ENCODE measurements at places on chromosomes 6 and 20.

DNA sequence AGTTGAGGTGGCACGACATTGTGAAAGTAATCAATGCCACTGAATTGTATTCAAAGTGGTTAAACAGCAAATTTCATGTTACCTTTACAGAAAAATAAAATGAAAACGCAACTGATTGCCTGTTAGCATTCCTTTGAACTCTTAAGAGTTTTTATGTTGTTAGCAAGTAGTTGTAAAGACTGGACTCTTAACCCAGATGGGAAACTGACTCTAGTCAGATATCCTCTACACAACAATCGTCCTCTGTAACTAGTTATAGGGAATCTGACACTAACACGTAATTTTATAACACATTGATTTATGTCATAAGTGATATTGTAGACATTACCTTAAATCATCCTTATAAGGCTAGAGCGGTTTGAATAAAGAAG is 3.0 kb upstream of the FBXO9 start:
- DNase-seq: no peak

DNA sequence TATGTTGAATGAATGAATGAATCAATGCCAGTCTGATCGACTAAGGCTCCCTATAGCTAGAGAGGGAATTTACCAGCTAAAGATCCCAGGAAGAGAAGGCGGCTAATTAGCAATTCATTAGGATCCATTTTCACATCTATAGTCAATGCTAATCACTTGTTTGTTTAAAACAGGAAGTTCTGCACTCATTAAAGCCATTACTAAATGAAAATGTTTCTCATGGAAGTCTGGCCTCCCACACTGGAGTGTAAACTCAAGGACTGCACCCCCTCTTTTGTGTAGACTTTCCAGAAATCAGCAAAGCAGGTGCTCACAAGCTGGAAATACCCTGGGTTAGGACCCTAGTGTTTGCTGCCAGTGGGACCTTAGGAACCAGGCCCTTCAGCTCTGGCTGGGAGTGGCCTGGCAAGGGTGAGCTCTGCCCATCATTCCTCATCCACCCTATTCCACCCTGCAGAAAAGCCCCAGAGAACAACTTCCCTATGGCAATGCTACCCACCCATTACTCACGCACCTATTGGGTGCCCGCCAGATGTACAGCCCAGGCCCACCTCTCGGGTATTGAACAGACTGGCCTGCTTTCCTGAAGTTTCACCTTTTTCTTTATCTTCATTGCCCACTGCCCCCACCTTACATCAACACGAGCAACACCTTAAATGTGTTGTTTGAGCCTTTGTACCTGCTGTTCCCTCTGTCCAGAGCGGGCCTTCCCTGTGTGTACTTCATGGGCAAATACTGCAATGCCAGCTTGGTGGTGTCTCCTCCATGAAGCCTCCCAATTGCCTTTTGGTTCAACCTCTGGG is 60.8 kb downstream of the TTI1 start:
- DNase-seq: no peak

DNA sequence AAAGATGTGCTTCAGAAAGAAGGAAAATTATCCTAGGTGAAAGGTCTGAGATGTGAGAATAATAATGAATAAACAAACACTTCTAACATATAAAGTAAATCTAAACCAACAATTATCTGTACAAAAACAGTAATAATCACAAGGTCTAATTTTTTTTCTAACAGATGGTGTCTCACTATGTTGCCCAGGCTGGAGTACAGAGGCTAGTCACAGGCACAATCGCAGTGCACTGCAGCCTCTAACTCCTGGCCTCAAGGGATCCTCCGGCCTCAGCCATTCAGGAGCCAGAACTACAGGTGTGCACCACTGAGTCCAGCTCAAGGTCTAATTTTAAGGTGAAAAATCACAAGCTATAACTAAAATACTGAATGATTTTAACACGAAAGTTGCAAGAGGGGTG is 17.0 kb upstream of the ZC3H12D start:
- DNase-seq: no peak

- peak; percentile 44 for DNase-seq
These were observed 90.0 kb upstream of the INSM1 start for GRCh38 chr20:20277894-20278335.

GRCh38 chr20:63061051-63061770 is 54.4 kb upstream of the BHLHE23 start:
- no peak for DNase-seq

- DNase-seq: no peak
These were observed 24.8 kb downstream of the SUN5 start for GRCh38 chr20:32979201-32979998.

DNA sequence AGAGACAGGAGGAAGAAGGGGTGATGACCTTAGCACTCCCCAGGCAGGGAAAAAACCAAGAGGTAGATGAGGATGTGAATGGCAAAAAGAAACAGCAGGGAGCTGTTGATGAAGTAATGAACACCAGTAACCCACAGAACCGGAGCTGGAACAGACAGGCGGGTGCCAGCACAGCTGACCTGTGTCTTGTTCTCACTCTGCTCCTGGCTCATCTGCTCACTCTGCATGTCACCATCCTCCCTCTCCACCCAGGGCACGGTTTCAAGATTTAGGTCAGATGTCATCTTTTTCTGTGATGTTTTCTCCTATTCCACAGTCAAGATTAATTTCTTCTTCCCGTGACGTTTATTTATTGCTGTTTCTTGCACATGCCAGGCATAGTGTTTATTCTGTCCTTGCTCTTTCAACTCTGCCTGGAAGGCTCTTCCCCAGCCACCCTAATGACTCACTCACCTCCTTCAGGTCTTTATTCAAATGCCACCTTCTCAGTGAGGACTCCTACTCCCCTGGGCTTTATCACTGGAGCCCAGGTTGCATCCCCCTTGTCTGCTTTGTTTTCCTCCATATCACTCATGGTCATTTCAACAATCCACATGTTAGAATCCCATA is 164.5 kb upstream of the HDAC2 start:
- DNase-seq: no peak

- DNase-seq: no peak
These were observed 206.8 kb downstream of the EYA4 start for GRCh38 chr6:133447924-133448323.

DNA sequence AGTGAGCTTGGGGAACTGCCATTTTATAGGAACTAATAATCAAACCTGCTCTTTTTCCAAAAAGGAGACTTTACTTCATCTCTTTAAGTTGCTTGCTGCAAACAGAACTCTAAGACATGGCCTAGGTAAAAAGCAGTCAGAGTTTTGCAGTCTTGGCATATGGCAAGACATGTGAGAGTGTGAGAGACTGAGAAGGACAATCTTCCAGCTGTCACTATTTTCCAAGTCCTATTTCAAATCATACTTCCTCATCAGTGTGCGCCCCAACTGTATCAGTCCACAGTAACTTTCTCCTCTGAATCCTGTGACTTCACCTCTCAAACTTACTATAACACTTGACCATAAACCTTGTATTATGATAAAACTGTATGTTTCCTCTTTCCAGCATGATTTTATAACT is 10.4 kb downstream of the CALHM6 start:
- DNase-seq: no peak

- DNase-seq: no peak
These were observed 83.4 kb downstream of the NOL4L start for GRCh38 chr20:32501709-32502108.

- no peak for DNase-seq
These were observed 215.3 kb downstream of the EYA4 start for GRCh38 chr6:133456439-133456838.

GRCh38 chr6:45653117-45653883 is 275.6 kb upstream of the SUPT3H start:
- no peak for DNase-seq

GRCh38 chr20:40293740-40294139 is 395.3 kb downstream of the MAFB start:
- peak; percentile 56 for DNase-seq

DNA sequence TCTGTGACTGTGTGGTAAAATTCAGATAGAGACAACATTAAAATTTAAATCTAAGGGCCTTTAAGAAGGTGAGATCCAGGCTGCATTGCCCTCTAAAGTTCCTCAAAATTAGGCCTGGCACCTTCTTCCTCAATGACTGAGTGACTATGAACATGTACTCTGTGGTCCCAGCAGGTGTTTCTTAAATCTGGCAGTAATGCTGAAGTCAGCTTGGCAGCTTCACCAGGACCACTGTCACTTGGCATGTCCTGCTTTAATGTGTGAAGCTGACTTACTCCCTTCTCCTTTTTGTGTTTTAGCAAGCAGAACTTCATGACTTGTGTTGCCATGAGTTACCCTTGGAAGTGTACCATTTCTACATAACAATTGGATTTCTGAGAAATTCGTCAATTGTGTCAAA is 141.7 kb downstream of the NKAIN2 start:
- peak; percentile 27 for DNase-seq

All from NCI-H1092 treated with DMSO at 0.1 percent for 48 hours (cell line).